ENCODE measurements at places on chromosomes 1 and 21. TPM values are rescaled to one million over a fixed set of nuclear protein-coding genes. Genes with fewer than 3 reads are reported as not detected.

Gene HTR6
- total RNA-seq = 0.11 TPM

Gene FDPS
- 153 TPM for total RNA-seq

Gene AMY1A
- total RNA-seq = not detected

Gene KIF17
- 0.86 TPM for total RNA-seq

Gene SPRR2A
- not detected for total RNA-seq

Gene HLX
- 0.75 TPM for total RNA-seq

Gene S1PR1
- total RNA-seq = 21.5 TPM

Gene TSPAN2
- 14.2 TPM for total RNA-seq

Gene FCRLB
- total RNA-seq = 0.59 TPM

GRCh38 chr1:101945884-101946283, 50.8 kb downstream of the OLFM3 start:
- DNase-seq = no peak

- DNase-seq = no peak
Measured at GRCh38 chr1:166353213-166353612, 186.4 kb upstream of the FAM78B start.

- DNase-seq = no peak
Measured at GRCh38 chr1:46478721-46479485, 10.7 kb upstream of the DMBX1 start.

GRCh38 chr1:46526691-46527291, 24.7 kb downstream of the KNCN start:
- DNase-seq = no peak

DNA sequence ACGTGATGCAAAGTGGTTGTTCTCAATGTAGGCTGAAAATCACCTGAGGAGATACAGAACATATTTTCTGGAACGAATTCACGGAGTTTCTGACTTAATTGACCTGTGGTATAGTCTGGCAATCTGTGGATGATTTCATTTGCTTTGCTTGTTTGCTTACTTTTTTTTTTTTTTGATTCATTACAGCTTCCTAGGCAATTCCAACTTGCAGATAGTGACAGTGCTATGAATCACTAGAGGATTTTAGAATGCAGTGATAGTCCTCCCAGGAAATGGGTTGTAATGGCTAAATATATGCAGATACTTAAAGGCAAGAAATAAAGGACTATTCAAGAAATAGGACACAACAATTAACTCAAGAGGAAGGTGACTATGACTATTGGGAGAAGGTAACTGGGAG, 1378.1 kb upstream of the PRMT6 start:
- DNase-seq = no peak

GRCh38 chr1:116374353-116375147, 1.5 kb downstream of the ATP1A1 start:
- DNase-seq = peak; percentile 46

DNA sequence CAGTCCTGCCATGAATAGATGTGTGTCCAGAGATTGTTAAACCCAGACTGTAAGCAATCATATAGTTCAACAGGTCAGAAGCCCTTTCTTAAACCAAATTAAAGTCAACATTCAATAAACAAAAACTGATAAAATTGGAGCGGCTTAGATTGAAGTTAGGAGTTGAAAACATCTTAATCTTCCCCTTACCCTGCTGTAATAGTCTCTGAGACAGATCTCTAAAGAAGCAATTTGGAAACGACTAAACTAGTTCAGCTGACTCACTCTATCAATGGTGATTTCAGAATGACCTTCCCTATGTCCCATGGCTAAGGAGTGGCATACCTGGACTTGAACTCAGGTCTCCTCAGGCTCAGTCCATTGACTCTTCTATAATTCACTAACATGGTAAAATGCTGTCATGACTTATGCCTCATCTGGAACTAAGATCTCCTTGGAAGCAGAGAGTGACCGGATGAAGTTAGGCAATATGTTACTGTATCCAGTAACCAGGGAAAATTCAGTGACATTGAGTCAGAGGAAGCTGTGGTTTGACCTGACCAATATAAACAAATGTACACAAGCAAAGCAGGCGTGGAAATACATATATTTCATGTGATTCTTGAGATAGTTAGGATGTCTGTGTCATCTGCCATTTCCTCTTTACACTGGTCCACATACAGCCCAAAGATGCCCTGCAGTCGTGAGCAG, 30.1 kb downstream of the SGIP1 start:
- DNase-seq = no peak

GRCh38 chr21:43812957-43813655, 23.7 kb downstream of the RRP1 start:
- DNase-seq = no peak

- DNase-seq = no peak
Measured at GRCh38 chr1:163055531-163055930, 13.6 kb upstream of the RGS4 start.

GRCh38 chr1:55886856-55887712, 671.9 kb upstream of the USP24 start:
- no peak for DNase-seq

DNA sequence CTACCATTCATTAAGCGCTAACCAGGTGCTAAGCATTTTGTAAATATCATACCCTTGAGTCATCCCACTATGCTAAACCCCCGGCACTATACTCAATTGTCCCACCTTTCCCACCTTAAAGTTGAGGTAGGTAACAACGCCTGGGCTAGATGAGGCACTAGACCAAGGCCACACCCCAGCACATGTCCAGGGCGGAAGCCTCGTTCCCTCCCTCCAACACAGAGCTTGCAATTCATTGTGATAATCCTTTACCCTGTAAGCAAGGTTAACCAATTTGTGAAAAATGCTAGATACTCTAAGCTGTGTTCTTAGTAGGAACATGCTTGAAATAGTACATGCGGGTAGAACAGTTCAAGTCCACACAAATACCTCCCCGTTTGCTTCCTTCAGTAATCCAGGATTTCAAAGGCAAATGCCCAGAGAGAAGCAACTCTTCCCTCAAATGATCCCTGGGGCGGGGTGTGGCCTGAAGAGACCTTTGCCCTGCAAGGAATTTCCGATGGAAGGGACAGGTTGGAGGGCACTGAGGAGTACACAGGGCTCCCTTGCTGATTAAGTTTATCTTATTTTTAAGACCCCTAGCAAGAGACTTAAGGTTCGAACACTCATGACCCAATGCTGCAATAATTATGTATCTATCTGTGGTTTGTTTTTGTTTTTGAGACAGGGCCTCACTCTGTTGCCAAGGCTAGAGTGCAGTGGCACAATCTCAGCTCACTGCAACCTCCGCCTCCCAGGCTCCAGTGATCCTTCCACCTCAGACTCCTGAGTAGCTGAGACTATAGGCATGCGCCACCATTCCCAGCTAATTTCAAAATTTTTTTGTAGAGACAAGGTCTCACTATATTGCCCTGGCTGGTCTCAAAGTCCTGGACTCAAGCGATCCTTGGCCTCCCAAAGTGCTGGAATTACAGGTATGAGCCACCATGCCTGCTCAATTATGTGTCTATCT, 2.6 kb downstream of the RSPH1 start:
- DNase-seq = no peak

DNA sequence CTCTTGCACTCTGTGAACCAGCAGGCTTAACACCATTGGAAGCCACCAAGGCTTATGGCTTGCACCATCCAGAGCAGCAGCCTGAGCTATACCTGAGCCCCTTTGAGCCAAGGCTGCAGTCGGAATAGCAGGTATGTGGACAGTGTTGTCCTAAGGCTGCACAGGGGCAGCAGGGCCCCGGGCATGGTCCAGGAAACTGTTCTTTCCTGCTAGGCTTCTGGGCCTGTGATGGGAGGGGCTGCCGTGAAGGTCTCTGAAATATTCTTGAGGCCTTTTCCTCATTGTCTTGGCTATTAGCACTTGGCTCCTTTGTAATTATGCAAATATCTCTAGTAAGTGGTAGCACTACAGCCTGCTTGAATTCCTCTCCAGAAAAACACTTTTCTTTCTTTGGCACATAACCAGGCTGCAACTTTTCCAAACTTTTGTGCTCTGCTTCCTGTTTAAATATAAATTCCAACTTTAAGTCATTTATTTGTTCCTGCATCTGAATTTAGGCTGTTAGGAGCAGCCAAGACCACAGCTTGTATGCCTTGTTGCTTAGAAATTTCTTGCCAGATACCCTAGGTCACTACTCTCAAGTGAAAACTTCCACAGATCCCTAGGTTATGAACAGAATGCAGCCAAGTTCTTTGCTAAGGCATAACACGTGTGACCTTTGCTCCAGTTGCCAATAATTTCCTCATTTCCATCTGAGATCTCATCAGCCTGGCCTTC, 5.2 kb downstream of the KRTAP20-4 start:
- no peak for DNase-seq

DNA sequence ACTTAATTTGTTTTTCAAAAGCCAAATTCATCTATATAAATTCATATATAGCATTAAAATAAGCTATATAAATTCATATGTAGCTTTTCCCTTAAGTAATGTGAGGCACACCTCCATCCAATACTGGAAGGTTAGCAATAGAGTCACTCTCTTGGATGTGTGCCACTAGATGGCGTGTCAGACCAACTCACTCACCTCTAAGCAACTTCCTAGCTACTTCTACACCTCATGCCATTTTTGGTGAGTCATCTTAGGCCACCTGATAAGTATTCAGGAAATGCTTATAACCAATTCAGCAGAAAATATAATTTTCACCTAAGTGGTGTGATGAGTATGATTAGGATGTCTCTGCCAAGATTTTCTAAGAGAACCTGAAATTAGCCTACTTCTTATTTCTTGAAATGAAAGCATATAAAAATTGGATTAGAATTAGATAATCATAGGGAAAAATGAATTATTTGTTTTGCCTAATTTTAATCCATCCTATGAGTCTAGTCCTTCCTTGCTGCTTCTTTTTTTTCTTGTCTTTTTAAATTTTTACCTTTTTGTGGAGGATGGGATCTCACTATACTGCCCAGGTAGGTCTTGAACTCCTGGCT, 34.4 kb upstream of the TADA1 start:
- peak; percentile 25 for DNase-seq

DNA sequence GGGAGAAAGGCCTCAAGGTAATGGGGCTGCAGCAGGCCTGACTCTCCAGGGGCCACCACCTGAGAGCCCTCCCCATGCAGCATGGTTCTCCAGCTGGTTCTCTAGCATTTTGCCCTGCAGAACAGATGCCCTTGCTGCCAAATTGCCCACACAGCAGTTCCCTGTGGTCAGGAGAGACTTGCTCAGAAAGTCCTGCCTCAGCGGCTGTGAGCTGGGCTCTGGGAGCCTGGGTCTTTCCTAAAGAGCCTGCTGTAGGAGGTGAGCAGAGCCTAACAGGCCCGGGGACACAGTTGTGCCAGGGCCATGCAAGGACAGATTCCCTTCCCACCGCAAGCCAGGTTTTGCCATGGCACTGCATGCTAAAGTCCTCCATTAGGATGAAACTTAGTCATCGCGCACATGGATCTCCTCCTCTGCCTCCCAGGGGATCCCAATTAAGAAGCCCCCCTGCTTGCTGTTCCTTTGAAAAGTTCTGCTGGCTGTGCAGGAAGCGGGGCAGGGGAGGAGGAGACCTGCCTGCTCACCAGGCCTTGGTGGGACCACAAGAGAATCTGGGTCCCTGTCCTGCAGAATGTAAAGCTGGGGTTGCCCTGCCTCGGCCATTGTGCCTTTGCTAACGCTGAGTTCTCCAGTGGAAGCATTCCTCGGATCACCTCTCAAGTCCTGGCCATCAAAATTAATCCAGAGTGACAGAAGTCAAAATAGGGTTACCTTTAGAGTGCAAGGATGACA, 21.4 kb downstream of the TEX35 start:
- DNase-seq = no peak

DNA sequence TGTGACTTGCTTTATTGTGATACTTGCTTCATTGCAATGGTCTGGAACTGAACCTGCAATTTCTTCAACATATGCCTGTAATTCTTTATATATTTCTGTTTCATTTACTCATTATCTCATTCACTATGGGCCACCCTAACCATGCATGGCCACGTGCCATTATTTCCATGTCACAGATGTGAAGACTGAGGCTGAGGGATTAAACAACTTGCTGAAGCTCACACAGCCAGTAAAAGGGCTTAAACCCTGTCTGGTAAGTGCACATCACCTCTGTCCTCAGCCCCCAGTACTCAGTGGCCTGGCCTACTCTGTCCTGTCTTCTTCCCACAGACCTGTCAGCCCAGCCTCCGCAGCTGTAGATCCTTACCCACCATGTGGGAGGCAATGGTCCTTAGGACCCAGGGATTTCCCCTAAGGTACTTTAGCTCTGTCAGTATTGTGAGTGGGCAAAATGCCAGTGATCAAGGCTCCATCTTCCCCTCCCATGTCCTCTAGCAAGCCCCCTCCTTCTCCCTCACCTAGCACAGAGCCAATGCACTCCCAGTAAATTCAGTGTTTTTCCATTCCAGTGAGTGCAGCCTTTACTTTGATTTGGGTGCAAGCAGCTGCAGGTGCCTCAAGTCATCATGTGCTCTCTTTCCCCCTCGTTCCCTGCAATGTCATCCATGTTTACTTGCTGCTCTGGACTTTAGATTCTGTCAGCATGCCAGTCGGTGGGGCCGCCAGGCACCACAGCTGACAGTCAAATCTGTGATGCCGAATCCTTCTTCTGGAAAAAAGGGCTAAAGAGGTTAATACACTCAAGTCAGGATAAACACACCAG, 228.2 kb upstream of the PROX1 start:
- no peak for DNase-seq

DNA sequence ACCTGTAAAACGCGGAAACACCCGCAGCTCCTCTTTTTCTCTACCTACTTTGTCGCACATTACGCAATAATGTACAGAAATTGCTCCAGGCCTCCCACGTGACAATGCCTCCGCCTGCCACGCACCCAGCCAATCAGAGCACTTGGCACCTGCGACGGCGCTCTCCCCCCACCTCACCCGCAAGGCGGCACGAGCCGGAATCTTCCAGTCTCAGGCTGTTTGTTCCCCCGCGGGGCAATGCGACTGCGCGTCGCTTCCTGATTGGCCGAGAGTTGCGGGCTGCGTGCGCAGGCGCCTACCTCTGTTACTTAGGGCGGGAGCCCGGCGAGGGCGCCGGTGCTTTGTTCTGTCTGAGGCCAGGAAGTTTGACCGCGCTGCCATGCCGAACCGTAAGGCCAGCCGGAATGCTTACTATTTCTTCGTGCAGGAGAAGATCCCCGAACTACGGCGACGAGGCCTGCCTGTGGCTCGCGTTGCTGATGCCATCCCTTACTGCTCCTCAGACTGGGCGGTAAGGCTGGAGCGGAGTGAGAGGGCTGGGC, at the start of gene MAEL:
Gene MAEL, plus strand, starts transcription at position 307 of the 542 bp plus-strand sequence. Its CDS starts 73 bp downstream, at position 380.
- DNase-seq = no peak

- no peak for DNase-seq
Measured at GRCh38 chr1:16094453-16095158, 21.2 kb upstream of the FAM131C start.

- DNase-seq = no peak
Measured at GRCh38 chr1:91559838-91560565, 59.4 kb downstream of the CDC7 start.

DNA sequence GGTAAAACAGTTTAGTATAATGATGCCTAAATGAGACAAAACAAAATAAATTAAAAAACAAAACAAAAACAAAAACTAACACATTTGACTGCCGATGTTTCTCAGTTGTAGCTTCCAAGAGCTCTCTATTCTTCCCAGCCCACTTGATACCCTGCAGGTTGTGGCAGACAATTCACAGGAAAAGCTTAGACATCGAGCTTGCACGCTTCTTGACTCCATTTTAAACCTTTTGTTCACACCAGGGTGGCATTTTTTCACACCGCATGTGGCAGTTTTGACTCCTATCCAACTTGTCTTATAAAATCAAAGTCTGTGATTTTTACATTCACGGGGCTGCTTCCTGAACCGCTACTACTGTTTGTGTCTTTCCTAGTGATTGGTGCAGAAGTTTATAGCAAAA, 575.9 kb downstream of the USP25 start:
- DNase-seq = no peak

GRCh38 chr21:45511007-45511406, 31.2 kb downstream of the SLC19A1 start:
- DNase-seq = no peak

GRCh38 chr1:208569181-208569580, 325.0 kb upstream of the PLXNA2 start:
- DNase-seq = no peak

- no peak for DNase-seq
Measured at GRCh38 chr1:103492003-103492625, 33.4 kb upstream of the RNPC3 start.
